Chondrocyte (in vitro differentiated cells): ENCODE measurements at places on chromosomes 6 and 20. TPM values are rescaled to one million over a fixed set of nuclear protein-coding genes. Genes with fewer than 3 reads are reported as not detected.

Gene PIM1
- total RNA-seq = 11.3 to 15.1 TPM (median 13.0 TPM) in 3 replicates

DNA sequence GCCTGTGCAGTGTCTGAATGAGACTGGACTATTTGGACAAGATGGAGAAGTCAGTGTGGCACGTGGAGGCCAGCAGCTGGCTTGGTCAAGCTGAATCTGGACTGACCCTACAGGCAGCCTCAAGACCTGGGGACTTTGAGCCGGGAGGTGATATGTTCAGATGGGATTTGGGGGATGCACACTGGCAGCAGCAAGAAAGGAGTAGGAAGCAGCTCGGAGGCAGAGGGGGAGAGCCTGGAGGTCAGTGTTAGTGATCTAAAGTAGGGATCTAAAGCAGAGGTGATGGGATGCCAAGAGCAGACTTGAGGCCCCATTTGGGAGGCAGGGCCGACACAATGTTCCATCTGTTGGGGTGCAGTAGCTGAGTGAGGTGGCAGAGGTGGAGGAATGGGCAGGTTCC, 2.8 kb downstream of the MAPK13 start:
- no peak for DNase-seq

DNA sequence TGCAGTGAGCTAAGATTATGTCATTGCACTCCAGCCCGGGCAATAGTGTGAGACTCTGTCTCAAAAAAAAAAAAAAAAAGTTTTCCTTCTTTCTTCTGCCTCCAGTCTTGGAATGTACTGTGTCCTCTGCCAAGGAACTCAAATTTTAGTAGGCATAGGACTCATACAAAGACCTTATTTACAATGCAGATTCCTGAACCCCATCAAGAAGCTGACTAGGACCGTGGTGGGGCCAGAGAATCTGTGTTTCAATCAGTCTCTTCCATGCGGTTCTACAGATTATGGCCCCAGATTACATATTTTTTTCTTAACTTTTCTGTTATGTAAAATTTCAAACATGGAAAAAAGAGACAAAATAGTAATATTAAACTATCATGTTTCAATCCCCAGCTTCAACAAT, 29.8 kb upstream of the PIM1 start:
- DNase-seq = no peak

DNA sequence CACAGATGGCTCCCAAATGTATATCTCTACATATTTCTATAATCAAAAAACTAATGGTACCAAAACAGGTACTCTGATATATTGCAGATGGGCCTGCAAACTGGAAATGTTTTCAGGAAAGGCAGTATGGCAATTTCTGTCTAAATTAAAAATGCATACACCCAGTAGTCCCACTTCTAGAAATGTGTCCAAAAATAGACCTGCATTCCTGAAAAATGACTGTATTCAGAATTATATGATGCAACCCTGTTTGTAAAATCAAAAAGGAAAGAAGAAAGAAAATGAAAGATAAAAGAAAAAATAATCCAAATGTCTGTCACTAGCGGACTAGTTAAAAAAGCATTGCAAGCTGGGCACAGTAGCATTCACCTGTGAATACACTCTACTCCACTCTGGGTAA, 12.9 kb upstream of the MICB start:
- DNase-seq = no peak
